ENCODE measurements at places on chromosomes 5 and 9.

- H3K27me3 ChIP-seq: no peaks in the 10 kb centered on the region
- H3K4me3 ChIP-seq: peak within 1 kb of the TSS; percentile 93
- peaks cover 4% of the 10 kb centered on the region for H3K4me1 ChIP-seq
- no peaks in the 10 kb centered on the region for H3K36me3 ChIP-seq
- peak; percentile 79 for DNase-seq
Observed at GRCh38 chr5:115262321-115263077, at the start of gene PGGT1B. Gene PGGT1B (minus strand): TSS chr5:115262877. CDS start chr5:115262851, 26 bp downstream.

- H3K27ac ChIP-seq: no peak overlapping the region
- H3K27me3 ChIP-seq: no peaks in the 10 kb centered on the region
- H3K36me3 ChIP-seq: no peaks in the 10 kb centered on the region
- H3K4me1 ChIP-seq: no peaks in the 10 kb centered on the region
- no peak for DNase-seq
Observed at GRCh38 chr9:125437771-125438221, 176.2 kb downstream of the GAPVD1 start.

GRCh38 chr9:131020388-131020787 lies 11.4 kb downstream of the LAMC3 start:
- no peaks in the 10 kb centered on the region for H3K36me3 ChIP-seq
- H3K27me3 ChIP-seq: no peaks in the 10 kb centered on the region
- peak; percentile 90 for DNase-seq
- H3K27ac ChIP-seq: no peak overlapping the region
- no peak overlapping the region for H3K4me3 ChIP-seq

- H3K4me3 ChIP-seq: no peak overlapping the region
- no peak overlapping the region for H3K27ac ChIP-seq
- H3K4me1 ChIP-seq: peaks cover 6% of the 10 kb centered on the region
- H3K36me3 ChIP-seq: no peaks in the 10 kb centered on the region
Observed at GRCh38 chr5:15555176-15555575, 55.2 kb downstream of the FBXL7 start.

DNA sequence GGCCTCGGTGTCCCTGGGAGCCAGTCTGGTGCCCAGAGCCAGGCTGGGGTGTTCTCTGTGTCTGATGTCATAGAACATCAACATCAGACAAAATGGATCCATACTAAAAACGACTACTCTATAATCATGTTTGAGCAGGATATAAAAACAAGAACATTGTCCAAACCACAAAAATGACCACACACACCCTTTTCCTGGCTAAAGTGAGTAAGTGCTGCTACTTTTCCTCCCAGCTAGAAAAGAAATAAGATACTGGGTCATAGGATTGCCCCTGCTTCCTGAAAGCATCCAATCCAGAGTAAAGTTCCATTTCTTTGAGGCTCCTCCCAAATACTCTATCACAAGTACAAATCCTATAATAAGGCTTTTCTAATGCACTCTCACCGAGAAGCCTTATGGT lies 19.7 kb upstream of the TRAF1 start:
- no peak for DNase-seq
- no peak overlapping the region for H3K27ac ChIP-seq
- H3K36me3 ChIP-seq: no peaks in the 10 kb centered on the region
- no peak overlapping the region for H3K4me3 ChIP-seq

GRCh38 chr5:135241536-135241935 lies 157.5 kb downstream of the MACROH2A1 start:
- H3K4me1 ChIP-seq: peaks cover 5% of the 10 kb centered on the region
- no peak for DNase-seq
- no peaks in the 10 kb centered on the region for H3K27me3 ChIP-seq
- H3K4me3 ChIP-seq: no peak overlapping the region
- H3K27ac ChIP-seq: no peak overlapping the region

- no peaks in the 10 kb centered on the region for H3K36me3 ChIP-seq
- no peaks in the 10 kb centered on the region for H3K4me1 ChIP-seq
- H3K27ac ChIP-seq: no peak overlapping the region
- H3K4me3 ChIP-seq: no peak overlapping the region
Observed at GRCh38 chr9:35374436-35374835, 115.5 kb upstream of the RUSC2 start.

- H3K27me3 ChIP-seq: no peaks in the 10 kb centered on the region
- no peak overlapping the region for H3K4me3 ChIP-seq
- H3K27ac ChIP-seq: no peak overlapping the region
- no peaks in the 10 kb centered on the region for H3K36me3 ChIP-seq
- H3K4me1 ChIP-seq: no peaks in the 10 kb centered on the region
Observed at GRCh38 chr5:118279540-118280294, 708.6 kb downstream of the DTWD2 start.

DNA sequence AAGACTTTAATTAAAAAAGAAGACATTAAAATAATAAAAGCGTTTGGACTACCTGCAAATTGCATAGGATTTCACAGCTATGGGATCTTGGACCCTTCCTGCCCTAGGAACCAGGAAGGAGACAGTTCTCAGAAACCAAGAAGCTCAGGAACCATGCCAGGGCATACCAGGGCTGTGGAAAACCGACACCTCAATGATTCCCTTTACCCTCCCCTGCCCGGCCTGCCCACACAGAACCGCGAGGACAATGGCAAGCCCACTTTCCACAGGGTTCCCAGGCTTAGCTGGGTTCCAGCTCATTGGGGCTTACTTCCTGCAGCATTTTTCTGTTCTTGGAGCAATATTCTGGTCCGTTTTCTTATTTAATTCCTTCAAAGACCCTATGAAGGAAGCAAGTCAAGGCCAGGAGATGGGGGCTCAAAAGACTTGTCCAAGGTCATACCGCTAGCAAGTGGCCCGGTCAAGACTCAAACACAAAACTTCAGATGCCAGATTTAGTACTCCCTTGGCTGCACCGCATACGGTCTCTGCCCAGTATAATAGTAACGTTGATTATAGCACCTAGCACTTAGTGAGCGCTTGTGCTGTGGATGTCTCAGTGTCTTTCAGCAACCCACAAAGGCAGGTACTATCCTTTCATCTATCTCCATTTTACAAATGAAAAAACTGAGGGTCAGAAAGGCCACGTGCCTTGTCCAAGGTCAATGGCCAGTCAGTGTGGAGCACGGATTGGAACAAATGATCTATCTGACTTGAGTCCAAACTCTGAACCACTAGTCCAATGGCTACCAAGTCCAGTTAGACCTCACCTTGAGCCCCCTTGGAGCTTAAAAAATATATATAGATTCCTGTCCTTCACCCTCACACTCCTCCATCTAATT lies 6.8 kb downstream of the FAT2 start:
- H3K27me3 ChIP-seq: no peaks in the 10 kb centered on the region
- no peaks in the 10 kb centered on the region for H3K36me3 ChIP-seq
- no peaks in the 10 kb centered on the region for H3K4me1 ChIP-seq
- DNase-seq: no peak
- no peak overlapping the region for H3K27ac ChIP-seq

GRCh38 chr5:178589180-178590140 lies 733 bp downstream of the COL23A1 start:
- peak; percentile 65 for DNase-seq
- peak overlapping the region; percentile 54 for H3K27ac ChIP-seq
- peaks cover 2% of the 10 kb centered on the region for H3K27me3 ChIP-seq
- H3K4me1 ChIP-seq: peaks cover 3% of the 10 kb centered on the region

DNA sequence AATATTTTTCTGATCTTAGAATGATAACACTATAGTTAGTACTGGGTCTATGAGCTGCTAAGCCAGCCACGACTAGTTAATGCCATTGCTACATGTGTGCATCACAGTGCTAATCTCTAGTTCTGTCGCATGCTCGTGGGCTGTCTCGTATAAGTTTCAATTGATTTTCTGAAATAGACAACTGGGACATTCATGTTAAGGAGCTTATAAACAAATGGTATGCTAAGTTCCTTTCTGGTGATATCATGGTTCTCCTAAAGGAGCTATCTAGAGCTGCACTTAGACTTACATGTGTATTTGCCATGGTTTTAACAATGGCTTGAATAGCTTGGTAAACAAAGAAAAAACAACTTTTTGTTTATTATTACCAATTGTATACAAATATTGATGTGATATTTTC lies 46.2 kb downstream of the F2RL2 start:
- H3K27ac ChIP-seq: no peak overlapping the region
- H3K36me3 ChIP-seq: no peaks in the 10 kb centered on the region
- H3K27me3 ChIP-seq: no peaks in the 10 kb centered on the region
- DNase-seq: no peak

DNA sequence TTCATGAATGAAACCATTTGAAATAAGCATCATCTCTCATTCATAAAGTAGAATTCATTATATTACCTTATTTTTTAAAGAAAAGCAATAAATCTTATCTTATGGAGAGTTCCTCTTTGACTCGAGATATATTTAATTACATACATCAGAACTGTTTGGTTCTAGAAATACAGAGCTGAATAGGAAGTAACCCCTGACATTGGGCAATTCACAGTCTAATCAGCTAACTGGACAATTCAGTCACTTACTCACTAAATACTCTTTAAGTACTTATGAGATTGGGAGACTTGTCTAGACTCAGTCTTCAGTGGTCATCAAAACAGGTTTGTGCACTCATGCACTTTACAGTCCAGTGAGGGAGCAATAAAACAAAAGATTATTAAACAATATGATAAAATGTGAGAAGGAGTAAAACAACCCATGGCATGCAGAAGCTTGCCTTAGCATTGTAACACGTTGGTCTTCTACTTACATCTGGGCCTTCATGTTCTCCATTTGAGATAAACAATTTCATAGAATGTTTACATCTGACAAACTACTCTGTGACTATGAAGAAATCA lies 11.5 kb upstream of the FBXO38 start:
- H3K27me3 ChIP-seq: no peaks in the 10 kb centered on the region
- no peaks in the 10 kb centered on the region for H3K36me3 ChIP-seq
- no peak overlapping the region for H3K4me3 ChIP-seq
- DNase-seq: no peak
- H3K27ac ChIP-seq: no peak overlapping the region
- no peaks in the 10 kb centered on the region for H3K4me1 ChIP-seq

GRCh38 chr5:163908253-163908652 lies 402.8 kb downstream of the MAT2B start:
- H3K27ac ChIP-seq: no peak overlapping the region
- DNase-seq: no peak
- no peaks in the 10 kb centered on the region for H3K4me1 ChIP-seq
- no peaks in the 10 kb centered on the region for H3K27me3 ChIP-seq
- no peaks in the 10 kb centered on the region for H3K36me3 ChIP-seq
- H3K4me3 ChIP-seq: no peak overlapping the region

GRCh38 chr5:15808577-15808976 lies 308.6 kb downstream of the FBXL7 start:
- H3K36me3 ChIP-seq: no peaks in the 10 kb centered on the region
- H3K4me3 ChIP-seq: no peak overlapping the region
- H3K27ac ChIP-seq: no peak overlapping the region
- DNase-seq: no peak
- H3K27me3 ChIP-seq: no peaks in the 10 kb centered on the region
- no peaks in the 10 kb centered on the region for H3K4me1 ChIP-seq

- DNase-seq: no peak
- H3K27me3 ChIP-seq: no peaks in the 10 kb centered on the region
- H3K27ac ChIP-seq: no peak overlapping the region
- H3K4me3 ChIP-seq: no peak overlapping the region
Observed at GRCh38 chr5:173334808-173335207, 6.6 kb upstream of the STC2 start.

GRCh38 chr5:55022450-55022849 lies 1.6 kb upstream of the GZMK start:
- DNase-seq: no peak
- H3K4me3 ChIP-seq: no peak overlapping the region
- no peak overlapping the region for H3K27ac ChIP-seq
- H3K4me1 ChIP-seq: no peaks in the 10 kb centered on the region
- H3K27me3 ChIP-seq: no peaks in the 10 kb centered on the region

GRCh38 chr9:75438716-75439115 lies 350.4 kb downstream of the OSTF1 start:
- DNase-seq: no peak
- no peaks in the 10 kb centered on the region for H3K27me3 ChIP-seq
- H3K27ac ChIP-seq: no peak overlapping the region
- no peaks in the 10 kb centered on the region for H3K36me3 ChIP-seq
- no peak overlapping the region for H3K4me3 ChIP-seq

DNA sequence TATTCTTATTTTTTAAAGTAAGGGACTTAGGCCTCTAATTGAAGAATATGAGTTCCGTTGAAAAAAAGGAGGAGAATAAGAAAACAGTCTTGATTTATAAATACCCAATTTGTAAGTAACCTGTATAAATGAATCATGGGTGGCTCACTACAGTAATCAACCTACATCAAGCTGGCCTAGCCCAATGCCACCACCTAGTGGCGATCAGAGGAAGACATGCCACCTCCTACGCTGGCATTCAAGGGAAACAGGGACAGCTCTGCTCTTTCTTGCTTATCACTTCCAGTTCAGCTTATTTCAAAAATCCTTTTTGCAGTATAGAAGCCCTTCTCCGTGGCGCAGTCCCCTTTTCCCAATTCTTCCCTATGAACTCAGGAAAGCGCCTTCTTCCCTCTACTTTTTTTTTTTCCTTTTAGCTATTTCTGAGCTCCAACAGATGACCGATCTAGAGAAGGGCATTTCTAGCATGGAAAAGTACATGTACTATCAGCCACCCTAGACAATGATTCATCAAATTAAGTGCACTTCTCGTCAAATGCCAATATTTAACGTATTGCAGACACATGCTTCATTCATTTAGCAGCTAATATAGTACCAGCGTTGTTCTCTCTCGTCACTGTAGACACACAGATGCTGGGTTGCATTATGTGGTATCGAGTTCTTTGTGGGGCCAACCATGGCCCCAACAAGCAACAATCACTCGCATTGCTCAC lies 28.3 kb downstream of the PTPN3 start:
- H3K36me3 ChIP-seq: no peaks in the 10 kb centered on the region
- DNase-seq: peak; percentile 78
- H3K27me3 ChIP-seq: no peaks in the 10 kb centered on the region
- no peak overlapping the region for H3K27ac ChIP-seq
- H3K4me3 ChIP-seq: no peak overlapping the region

DNA sequence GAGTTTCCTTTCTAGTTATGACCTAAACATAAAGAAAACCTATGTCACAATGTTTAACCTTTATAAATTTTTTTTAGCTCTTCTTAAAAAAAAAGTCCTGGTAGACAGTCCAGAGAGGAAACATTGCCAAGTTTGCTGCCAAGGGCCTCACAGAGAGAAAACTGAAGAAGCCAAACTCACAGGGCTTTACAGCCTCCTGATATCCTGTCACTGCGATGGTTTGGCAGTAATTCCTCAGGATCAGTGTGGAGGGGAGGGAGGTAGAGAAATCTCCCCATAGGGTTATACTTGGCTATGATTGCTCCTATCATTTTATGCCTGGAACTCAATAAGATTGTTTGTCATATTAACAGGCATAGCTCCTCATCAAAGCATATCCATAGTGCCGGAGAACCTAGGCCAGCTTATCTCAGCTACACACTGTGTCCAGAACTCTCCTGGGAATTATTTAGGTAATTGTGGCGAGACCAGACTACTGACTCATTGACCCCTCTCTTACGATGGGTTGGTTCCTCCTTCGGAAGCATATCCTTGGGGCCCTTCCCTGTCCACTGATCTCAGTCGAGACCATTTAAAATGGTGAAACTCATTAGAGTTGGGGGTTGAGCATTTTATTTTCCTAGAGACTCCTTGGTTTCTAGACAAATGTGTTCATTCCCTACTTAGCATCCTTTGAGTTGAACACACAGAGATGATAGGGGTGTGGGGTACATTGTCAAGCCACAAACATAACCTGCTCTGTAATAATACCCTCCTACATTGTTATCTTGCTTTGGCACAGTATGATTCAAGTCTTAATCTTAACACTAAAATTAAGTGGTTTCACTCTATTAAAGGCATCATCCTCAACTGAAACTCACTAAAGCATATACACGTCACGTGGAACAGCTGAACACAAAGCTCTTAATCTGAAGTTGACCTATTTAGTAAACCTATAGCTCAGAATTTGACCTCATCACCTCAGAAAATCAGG lies 53.4 kb upstream of the TMC1 start:
- no peaks in the 10 kb centered on the region for H3K4me1 ChIP-seq
- no peak overlapping the region for H3K4me3 ChIP-seq
- no peak overlapping the region for H3K27ac ChIP-seq
- no peak for DNase-seq

- H3K36me3 ChIP-seq: no peaks in the 10 kb centered on the region
- DNase-seq: peak; percentile 46
- H3K4me1 ChIP-seq: no peaks in the 10 kb centered on the region
Observed at GRCh38 chr9:126635661-126636439, 22.1 kb downstream of the LMX1B start.

Measured in mesendoderm (in vitro differentiated cells).